ENCODE measurements at places on chromosomes 13 and 19.

- no peak for DNase-seq
Observed at GRCh38 chr19:1233115-1233667, 4.6 kb downstream of the CBARP start.

GRCh38 chr19:48403606-48404005 is 10.1 kb downstream of the GRIN2D start:
- peak; percentile 55 for DNase-seq

DNA sequence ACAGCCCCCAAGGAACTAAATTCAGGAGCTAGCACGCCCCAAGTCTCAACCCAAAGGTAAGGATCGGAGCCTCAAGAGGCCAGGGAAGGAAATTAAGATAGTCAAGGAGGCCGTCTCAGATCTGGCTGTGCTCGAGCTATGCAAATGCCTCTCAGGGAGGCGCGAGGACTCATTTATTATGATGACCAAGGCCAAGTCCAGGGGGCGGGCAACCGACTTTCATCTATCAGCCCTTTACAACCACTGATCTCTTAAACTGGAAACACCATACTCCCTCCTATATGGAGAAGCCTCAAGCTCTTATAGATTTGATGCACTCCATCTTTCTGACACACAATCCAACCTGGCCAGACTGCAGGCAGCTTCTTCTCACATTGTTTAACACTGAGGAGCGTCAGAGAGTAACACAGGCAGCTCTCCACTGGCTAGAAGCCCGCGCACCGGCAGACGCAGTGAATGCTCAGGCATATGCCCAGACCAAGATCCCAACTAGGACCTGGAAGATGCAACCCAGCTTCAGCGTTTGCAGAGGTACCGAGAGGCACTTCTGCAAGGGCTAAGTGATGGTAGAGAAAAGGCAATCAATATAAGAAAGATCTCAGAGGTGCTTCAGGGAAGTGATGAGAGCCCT is 9.6 kb upstream of the SLC15A1 start:
- no peak for DNase-seq

DNA sequence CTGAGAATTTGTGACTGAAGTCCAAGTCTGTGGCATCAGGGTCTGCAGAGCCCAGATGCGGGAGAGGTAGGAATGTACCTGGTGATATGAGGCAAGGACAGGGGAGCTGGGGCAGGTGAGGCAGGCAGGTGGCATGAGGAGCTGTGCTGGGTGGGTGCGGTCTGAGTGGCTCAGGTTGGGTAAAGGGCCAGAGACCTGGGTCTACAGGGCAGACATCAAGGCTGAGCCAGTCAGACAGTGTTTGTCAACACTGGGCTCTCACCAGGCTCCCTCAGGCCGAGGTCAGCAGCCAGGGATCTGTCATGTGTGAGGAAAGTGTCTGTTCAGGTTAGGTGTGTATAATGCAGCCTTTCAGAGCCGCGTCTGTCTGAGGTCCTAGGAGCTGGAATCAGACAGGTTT is 18.6 kb downstream of the GPI start:
- DNase-seq: no peak

DNA sequence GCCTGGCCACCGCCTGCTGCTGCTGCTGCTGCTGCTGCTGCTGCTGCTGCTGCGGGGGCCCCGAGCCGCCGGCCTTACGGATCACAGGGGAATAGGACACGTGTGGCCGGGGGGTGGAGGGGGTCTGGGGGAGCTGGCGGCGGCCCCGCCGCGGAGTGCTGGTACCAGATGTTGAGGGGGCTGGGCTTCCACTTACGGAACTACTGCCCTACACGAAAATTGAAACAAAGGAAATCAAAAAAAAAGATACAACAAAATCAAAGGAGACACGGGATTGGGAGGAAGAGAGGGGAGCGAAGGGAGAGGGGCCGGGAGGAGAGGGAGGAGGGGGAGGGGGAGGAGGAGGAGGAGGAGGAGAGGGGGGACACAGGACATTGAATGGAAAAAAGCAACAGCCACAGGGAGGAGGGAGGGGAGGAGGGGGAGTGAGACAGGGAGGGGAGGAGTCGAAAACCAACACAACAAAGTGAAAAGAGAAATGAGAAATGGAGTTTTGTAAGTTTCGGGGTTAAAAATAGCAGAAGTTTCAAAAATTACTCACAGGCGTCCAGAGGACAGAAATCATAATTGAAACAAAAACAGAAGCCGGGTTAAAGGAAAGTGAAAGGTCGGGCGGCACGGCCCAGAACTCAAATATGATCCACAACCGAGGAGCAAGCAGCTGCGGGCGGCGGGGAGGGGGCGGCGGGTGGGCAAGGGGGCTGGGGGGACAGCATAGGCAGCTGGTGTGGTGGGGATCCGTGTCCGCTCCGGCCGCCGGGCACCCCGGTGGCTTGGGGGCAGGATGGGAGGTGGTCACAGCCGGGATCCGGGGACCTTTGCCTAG is 57.8 kb downstream of the IER2 start:
- DNase-seq: peak; percentile 76

- no peak for DNase-seq
Observed at GRCh38 chr13:110560601-110561343, 750 bp downstream of the RAB20 start.

DNA sequence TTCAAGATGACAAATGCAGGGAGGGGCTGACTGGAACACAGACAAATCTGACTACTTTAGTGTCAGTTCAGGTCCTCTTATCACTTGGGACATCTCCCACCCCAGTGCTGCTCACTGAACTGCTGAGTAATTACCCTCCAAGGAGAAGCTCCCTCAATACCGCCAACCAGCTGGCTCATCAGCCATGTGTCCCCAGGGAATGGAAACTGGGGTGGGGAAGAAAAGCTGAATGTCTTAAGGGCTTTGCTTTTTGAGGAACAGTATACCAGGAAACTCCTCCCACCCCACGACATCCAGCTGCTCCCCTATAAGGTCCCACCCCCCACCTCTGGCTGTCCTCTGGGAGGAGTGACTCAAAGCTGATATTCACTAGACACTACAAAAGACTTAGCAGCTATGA is 2.0 kb downstream of the ZNF823 start:
- DNase-seq: peak; percentile 38

DNA sequence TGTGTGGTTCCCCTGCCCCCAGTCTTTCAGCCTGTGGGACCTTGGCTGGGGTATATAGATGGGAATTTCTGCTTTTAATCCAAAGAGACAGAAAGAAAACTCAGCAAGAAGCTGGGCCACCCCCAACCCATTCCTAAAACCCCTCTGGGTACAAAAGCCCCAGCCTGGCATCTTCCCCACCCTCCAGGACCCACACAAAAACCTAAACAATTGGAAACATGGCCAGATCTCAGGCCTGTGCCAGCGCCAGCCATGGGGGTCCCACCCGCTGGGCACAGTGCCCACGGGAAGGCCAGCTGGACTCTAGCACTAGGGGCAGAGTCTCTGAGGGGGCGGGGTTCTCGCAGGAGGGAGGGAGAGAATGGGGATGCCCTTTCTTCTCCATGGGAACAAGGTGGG is 8.6 kb downstream of the LYL1 start:
- no peak for DNase-seq

- no peak for DNase-seq
Observed at GRCh38 chr19:883661-884211, 9.3 kb downstream of the MED16 start.

- no peak for DNase-seq
Observed at GRCh38 chr13:99662678-99663077, 161.4 kb downstream of the TM9SF2 start.

DNA sequence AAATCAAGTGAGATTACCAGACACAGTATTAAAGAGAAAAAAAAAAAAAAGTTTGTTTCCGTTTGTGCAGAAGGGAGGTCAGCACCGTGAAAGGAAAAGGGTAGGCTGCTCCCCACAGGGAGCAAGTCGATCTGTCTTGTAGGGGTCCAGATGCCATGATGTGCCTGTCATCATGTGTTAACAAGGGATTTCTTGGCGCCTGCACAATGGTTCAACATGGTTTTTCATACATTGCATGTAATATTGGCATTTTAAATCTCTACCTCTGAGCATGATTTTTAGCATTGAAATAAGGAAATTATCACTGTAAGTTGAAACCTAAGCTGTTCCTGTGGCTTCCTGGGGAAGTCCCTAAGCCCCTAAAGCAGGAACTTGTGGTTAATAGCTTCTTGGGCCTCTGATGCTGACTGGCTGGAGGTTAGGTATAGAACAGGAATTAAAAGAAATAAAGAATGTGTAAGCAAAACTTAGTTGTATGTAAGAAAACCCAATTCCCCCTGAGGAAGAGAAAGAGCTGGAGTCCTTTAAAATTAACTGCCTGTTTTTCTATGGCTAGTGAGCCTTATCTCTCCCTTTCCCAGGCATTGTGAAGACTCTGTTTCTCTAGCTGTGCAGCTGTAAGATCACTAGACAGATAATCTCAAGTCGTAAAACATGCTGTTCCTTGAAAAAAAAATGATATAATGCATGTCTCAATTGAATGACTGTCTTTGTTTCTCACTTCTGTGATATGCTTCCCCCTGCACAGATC is 7.4 kb upstream of the FCGBP start:
- DNase-seq: no peak

- DNase-seq: peak; percentile 53
Observed at GRCh38 chr19:1468821-1469254, 10.2 kb downstream of the C19orf25 start.

DNA sequence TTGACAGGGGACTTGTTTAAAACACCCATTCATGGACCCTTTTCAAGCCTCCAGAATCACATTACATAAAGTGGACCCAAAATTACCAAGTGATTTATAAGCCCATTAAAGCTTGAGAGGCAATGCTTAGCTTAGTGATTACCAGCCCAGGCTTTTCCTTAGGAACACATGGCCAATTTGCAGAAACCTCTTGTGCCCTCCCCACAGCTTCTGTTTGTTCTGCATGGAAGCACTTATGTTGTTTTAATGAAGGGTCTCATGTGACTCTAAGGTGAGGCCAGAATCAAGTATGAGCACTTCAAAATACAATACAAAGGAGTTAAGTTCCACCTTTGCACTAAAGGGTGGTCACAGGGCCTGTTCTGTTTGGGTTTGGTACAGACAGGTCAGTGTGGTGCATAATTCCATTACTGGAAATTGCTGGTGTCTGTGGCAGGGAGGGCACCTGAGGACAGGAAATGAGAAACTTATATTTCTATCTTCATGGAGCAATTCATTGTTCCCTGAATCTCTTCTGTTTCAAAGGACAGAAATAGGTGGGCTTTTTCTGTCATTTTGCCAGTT is 15.3 kb downstream of the ZNF486 start:
- DNase-seq: no peak

- no peak for DNase-seq
Observed at GRCh38 chr13:60572855-60573254, 175.8 kb downstream of the TDRD3 start.

- DNase-seq: peak; percentile 25
Observed at GRCh38 chr13:33312150-33312860, 26.8 kb upstream of the STARD13 start.

DNA sequence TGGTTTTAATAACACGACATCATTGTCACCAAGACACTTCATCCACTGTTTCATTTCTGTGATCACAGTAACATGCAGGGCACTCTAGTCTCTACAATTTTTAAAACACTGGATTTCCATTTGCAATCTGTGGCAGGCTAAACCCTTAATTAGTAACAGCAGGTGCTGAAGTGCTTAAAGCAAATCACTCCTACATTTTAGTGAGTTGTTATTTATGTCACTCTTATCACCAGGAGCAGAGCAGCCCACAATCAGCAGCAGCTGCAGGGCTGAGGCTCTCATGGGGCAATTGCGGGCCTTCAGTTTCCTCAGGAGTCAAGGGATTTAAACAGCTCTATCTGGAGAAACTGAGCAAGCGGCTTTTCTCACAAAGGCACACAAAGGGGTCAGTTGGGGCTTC is 1.6 kb downstream of the SOHLH2 start:
- DNase-seq: no peak

DNA sequence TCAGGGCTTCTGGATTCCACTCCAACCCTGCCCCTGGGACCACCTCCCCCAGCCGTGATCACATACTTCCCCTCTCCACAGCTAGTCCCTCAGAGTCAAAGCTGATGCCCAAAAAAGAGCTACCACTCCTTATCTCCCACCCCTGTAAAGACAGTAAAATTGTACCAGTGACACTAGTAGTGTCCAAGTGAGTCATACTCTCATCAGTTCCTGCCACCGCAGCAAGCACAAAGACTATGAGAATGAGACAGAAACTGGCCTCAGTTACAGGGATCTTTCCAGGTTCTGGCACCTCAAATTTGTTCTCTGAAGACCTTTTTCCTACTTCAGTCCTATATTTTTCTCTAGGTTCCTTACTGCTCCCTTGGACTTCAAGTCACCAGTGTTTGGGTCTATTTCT is 144.2 kb downstream of the SPRY2 start:
- peak; percentile 2 for DNase-seq

DNA sequence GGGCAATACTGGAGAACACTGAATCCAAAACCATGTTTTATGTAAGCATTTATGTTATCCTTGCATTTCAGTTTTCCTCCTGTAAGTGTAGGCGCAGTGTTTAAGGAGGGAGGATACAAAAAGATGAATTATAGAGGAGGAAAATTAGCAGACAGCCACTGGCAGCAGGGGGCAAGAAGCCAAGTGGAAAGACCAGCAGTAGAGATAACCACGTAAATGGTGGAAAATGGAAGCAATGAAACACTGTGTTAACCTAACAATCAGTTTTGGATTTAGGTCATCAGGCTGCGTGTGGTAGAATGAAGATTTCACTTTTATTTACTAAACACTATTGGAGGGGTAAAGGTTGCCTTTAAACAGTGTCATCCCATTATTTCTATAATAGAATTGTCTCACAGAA is 447.3 kb downstream of the GPC6 start:
- DNase-seq: no peak

GRCh38 chr13:31204592-31204991 is 4.8 kb downstream of the B3GLCT start:
- peak; percentile 61 for DNase-seq

GRCh38 chr19:39996811-39997637 is at the start of gene ZNF546:
ZNF546 (plus strand) TSS chr19:39997060; CDS start chr19:39998327, 1,267 bp downstream.
- peak; percentile 87 for DNase-seq

DNA sequence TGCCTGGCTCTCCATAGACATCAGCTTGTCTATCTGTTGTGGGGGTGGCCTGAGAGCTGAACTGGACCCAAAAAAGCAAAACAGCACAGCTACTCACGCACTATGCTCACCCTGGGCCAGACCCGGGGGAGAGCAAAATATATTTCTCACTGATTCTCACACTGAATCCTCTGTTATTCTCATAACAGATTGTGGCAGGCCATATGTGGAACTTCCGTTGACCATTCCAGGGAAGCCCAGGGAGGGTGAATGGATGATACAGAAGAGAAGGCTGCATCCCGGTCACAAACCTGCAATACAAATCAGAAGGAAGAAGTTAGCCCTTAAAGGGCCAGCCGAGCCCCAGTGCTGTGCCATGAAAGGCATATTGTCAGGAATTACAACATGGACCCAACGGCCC is 362.5 kb downstream of the ZNF536 start:
- DNase-seq: no peak

DNA sequence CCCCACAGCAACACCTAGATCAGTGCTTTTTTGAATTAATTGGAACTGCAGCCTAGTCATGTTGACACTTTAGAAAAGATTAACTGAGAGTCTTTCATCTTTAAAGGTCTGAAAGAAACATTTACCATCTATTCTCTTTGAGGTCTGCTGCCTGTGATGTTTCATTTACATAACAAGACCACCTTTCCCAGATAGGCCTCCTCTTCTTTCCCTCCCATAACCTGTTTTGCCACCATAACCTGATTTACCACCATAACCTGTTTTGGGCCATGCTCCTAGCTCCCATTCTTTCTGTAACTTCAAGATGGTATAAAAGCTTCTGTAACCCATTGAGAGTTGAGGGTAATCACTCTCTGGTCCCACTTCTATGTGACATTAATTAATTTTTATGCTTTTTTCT is 320.8 kb downstream of the PCDH20 start:
- no peak for DNase-seq
